Posterior vena cava (tissue), 2 donors: ENCODE measurements at places on chromosomes 3 and 15.

- no peak for DNase-seq
Observed at GRCh38 chr3:82194870-82195269, 433.4 kb upstream of the GBE1 start.

DNA sequence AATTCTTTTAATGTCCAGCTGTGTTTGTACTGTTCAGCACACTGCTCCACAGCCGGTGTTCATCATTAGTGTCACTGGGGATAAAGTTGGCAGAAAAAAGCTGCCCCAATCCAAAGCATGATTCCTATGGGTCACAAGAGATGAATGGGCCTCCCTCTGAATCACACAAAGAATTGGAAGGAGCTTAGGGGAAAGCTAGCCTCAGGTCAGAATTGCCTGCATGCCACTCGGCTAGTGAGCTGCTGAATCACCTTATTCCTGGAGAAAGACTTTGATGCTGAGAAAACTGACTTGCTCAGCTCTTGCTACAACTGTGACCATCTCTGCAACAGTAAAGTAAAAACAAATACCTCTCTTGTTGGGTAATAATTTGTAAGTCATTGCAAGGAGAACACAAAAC is 3.5 kb downstream of the CCK start:
- no peak for DNase-seq

- DNase-seq, result no peak
Observed at GRCh38 chr3:186004209-186004608, 66.4 kb upstream of the TRA2B start.

GRCh38 chr3:151567477-151567876 is 106.6 kb upstream of the IGSF10 start:
- no peak for DNase-seq

- DNase-seq, result no peak
Observed at GRCh38 chr3:12741209-12741608, 17.9 kb downstream of the TMEM40 start.

DNA sequence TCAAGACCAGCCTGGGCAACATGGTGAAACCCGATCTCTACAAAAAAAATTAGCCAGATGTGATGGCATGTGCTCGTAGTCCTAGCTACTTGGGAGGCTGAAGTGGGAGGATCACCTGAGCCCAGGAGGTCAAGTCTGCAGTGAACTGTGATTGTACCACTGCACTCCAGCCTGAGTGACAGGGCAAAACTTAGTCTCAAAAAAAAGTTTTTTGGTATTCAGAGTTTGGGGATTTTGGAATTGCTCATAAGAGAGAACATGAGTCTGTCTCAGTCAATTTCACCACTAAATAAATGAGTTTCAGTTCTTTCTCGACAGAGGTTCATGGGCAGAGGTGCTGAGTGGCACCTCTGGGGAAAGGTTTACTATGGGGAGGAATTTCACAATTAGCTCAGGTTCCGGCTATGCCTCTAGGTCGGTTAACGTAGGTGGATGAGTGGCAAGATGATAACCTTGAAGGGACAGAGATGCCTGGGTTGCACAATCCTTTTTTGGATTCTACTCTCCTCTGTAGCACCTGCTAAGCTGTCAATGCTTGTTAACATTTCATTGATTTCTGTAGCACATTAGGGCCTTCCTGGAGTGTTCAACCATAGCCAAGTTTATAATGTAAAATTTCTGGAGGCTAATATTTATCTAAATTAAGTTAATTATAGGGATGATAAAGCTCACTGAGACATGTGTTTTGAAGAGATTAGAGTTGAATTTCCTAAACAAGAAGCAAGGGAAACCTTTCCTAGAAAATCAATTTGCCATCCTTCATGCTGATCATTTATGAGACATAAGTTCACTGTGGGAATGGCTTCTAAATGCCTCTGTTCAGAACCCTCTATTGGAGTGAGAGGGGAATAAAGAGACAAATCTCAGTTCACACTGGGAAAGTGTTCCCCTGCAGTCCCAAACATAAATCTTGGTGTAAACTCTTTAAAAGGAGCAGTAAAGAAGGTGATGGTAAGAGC is 37.4 kb upstream of the DCP1A start:
- DNase-seq, result no peak

DNA sequence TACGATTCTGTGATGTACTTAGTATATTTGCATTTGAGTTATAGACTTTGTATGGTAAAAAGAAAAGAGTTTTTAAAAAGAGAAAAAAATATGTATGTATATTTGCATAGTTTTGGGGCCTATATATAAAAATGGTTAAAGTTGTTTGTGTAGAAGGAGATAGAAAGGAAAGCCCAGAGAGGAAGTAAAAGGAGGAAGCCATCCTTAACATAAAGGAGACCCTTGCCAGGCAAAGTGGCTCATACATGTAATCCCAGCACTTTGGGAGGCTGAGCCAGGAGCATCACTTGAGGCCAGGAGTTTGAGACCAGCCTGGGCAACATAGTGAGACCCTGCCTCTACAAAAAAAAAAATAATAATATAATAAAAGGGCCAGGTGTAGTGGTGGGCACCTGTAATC is 8.4 kb downstream of the SNAP23 start:
- no peak for DNase-seq

DNA sequence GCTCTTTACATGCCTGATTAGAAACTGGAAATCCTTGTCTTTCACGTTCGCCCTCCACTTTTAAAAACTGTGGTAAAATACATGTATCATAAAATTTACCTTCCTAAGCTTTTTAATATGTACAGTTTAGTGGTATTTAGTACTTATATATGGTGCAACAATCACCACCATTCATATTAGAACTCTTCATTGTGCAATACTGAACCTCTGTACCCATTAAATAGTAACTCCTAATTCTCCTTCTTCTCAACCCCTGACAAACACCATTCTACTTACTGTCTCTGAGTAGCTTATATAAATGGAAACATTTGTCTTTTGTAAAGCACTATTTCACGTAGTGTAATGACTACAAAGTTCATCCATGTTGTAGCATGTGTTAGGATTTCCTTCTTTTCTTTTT is 28.2 kb downstream of the GRM2 start:
- no peak for DNase-seq

GRCh38 chr3:36635731-36636130 is 128.6 kb downstream of the DCLK3 start:
- DNase-seq, result no peak

GRCh38 chr3:187230011-187230410 is 32.7 kb downstream of the RTP1 start:
- no peak for DNase-seq

DNA sequence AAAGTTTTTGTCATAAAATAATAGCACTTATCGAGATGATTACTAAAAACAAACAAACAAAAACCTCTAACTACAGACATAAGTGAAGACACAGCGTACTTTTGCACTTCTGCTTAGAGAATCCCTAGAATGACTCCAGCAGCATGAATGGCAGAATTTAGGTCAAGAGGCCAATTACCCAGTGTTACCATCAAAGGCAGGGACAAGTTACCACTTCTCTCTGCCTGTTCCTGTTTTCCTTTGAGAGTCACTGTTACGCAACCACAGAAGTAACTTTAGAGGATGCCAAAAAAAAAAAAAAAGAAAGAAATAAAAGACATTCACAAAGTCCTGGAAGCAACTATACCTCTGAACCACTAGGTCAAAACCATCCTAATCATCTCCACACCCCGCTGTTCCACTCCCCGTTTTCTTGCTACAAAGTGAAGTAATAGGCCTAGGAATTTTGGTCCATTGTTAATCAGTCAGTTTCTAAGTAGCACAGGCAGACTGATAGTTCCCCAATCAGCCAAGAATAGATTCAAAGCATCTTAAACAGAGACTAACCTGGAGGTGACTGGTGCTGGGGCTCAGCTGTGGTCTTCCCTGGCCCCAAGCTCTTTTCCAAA is 41.9 kb downstream of the FMN1 start:
- DNase-seq, result no peak

- no peak for DNase-seq
Observed at GRCh38 chr3:127560051-127560787, 30.3 kb downstream of the TPRA1 start.

DNA sequence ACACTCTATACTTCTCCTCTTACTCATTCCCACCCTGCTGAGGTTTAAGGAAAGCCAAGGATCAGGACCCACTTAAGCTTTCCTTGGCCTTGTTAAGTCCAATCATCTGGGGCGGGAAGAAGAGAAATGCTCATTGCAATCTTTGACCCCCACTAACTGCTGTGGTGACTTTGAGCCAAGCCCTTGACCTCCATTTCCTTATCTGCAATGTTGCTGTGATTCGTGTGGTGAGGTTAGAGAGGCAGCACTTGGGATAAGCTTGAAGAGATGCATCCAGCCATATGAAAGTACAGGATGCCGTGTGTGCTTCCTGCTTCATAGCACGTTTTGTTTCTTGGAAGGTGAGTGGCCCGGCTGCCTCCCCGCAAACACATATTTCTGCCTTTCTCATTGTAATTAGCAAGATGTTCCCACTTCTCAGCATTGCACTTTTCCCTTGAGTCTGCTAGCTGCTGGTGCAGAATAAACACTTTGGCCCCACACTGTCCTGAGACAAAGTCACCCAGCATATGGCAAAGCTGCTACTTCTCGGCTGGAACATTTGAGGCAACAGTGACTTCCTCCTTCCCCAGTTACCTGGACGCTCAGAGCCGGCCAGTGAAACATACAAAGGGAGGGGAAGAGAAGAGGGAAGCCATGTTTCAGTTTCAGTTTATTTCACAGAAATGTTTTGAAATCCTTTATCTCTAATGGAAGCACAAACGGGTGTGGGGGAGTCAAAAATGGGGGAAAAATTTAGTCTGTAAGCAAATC is 10.5 kb upstream of the NUDT16 start:
- DNase-seq, result no peak

DNA sequence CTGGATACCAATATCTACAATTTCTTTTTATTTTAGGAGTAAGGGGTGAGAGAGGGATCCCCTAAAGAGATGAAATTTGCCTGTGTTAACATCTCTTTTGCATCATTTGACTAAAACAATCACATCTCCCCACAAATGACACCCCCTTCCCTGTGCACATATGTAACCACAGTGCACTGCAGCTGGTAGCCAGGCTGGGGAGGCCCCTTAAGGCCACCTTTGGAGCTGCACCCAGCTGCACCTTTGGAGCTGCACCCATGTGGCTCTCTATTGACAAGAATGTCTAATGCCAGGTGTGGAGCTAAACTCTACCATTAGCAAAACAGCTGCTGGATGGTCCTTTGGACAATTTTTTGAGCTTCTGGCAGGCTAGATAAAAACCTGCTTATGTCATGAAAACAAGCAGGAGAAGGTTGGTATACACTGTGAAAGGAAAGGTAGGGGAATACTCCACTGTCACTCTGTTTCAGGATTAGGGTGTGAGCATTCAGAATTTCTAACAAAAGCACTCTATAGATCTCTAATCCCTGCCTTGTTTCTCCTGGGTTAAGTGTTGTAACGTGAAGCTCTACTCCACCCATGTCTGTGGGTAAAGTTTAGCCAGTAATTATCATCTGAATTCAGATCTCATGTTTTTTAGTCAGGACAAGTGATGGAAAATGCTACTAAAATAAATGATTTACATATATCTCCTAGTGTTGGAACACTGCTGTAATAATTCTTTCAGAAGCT is 52.1 kb downstream of the TFG start:
- DNase-seq, result no peak

- DNase-seq, result no peak
Observed at GRCh38 chr15:66749841-66750575, 48.0 kb downstream of the SMAD6 start.

- no peak for DNase-seq
Observed at GRCh38 chr3:107825556-107825955, 265.3 kb downstream of the CD47 start.

DNA sequence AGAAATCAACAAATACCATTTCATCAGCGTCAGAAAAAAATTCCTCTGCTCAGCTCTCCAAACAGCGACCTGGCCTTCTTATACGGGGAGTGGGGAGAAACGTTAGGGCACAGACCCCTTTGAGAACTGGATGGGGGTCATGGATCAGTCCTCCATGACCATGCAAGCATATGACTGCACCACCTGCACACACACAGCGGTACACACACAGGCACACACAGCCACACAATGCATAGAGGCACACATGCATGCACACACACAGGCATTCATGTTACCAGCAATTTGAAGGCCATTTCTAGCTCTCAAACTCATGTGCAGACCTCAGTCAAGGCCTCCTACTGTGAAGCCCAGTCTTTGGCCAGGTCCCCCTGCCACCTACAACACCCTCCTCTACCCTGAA is 50.2 kb downstream of the SLC41A3 start:
- peak; percentile 18 for DNase-seq
